ENCODE measurements at places on chromosomes 1 and 21.

DNA sequence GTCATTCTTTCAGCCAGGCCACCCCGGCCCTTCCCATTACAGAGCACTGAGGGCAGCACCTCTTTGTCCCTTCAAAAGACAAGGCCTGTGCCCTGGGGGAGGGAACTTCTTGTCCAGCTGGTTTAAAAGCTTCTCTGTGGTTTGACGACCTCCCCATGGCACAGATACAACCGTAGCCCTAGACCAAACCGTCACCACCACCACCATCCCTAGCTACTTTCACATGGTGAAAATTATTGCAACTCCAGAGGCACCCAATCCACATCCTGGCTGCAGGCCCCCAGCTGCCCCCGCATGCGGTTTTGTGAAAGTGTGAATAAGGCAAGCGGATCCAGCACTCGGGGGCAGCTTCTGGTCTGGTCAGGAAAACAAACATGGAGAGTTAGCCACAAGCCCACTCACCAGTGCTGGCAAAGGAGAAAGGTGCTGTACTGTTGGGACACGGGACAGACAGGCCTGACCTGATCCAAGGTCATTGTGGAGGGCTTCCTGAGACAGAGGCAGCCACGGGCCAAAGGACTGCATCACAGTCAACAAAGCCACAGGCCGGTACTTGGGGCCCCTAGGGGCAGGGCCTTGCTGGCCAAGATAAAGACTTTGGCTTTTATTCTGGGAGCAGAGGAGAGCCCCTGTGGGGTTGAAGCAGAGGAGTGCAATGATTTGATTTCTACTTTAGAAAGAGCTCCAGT is 31.2 kb downstream of the CDCA8 start:
- no peak for DNase-seq

DNA sequence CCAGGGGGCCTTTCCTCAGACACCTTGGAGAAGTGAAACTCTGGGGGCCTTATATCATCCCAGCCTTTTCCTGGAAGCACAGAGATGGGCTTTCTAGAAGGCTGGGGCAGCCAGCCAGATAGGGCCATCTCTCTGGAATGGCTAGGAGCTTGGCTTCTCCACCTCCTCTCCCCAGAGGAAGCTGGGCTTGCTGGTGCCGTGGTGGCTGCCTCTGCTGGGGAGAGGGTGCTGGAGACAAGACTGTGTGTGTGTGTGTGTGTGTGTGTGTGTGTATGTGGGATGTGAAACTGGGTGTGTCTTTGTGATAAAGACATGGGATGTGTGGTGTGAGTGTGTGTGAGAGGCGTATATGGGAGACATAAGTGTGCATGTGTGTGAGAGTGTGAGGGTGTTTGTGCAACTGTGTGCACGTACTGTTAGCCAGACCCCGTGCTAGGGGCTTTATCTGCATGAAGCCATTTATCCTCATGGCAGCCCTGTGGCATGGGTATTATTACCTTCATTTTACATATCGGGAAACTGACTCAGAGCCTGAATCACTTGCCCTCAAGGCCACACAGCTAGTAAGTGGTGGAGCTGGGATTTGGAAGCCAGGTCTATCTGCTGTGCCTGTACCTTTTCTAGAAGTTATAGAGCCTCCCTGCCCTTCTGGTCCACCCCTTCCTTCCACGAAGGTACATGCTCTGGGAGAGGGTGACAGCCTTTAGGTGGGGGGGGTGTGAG is 44.2 kb downstream of the PTPRU start:
- DNase-seq, result no peak

DNA sequence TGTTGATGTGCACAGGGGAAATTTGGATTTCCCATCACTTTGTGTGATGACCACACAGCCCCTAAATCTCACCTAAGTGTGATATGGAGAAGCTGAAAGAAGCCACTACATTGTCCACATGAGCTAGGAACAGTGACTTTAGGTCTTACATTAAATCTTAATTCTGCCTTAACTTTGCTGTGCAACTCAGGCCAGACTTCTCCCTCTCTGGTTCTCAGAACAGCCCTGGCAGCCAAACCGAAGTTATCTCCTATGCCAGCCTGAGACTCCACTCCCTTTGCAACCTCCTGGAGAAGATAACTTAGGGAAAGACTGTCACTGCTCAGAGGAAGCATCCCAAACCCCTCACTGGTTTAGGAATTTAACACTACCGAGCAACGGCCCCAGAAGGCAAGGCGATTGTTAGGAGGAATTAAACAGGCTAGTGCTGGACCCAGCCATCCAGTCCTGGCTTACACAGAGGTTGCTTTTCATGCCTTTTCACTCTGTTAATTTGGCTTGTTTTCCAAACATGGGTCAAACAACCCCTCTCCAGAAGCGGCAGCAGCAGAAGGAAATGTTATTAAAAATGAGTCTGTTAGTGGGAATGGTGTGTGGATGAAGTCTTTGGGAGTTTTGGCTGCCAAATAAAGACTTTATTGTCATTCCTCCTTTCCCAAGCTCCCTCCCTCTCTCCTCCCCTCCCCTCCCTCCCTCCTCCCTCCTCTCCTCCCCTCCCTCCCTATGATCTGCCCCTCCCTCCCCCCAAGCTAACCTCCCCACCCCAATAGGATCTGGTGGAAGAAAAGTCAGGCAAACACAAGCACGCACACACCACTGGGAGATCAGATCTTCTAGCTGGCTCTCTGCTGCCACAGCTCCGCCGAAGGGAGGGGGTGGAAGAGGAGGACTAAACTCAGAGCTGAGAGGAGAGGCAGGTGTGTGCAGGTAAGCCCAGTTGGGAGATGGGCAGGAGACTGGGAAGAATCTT is at the start of gene PRELP:
TSS of gene PRELP (plus strand) at position 795 of the 970 bp plus-strand sequence. CDS start 7,379 bp downstream, outside the sequence.
- no peak for DNase-seq

GRCh38 chr1:54926970-54927369 is 40.0 kb upstream of the DHCR24 start:
- DNase-seq, result no peak

- DNase-seq, result no peak
These were observed 30.7 kb downstream of the TUFT1 start for GRCh38 chr1:151570819-151571218.

GRCh38 chr1:160868141-160868540 is 5.5 kb upstream of the CD244 start:
- DNase-seq, result no peak

DNA sequence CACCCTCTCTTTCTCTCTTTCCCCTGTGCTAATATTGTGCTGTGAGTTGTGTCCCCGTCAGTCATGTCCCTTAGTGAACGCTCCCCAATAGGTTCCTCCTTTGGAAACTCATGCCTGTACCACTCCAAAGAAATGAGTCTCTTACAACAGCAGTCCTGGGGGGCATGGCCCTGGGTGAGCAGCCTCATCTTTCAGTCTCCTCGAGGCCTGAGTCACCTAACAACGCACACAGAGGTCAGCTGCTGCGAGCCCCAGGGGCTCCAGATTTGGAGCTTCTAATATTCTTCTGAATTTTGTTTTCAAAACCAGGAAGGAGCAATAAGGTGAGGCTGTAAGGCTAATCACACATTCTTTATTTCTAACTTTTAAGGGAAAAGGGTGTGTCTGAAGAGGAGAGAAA is 30.5 kb upstream of the ZBTB8A start:
- no peak for DNase-seq

DNA sequence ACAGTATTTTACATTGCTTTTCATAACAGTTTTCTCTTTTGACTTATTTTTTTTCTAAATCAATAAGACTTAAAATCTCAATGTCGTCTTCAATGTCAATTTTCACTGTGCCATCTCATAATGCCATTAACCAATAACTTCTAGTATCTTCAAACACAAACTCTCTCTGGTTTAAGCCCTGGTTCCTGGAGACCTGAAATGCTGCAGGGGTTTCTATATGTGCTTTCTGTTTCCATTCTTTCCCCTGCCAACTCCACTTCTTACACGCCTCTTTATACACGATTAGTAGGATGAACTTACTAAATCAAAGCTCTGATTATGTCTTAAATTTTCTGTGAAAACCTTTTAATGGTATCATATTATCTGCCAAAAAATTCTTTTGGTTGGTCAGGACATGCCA is 191.4 kb downstream of the AMY1C start:
- no peak for DNase-seq

All from T-helper 2 cell (primary cell).